Stimulated activated CD4-positive, alpha-beta T cell treated with anti-CD3 and anti-CD28 coated beads, Interleukin-4, amount 100 ng/mL, for 4 hours (primary cell): ENCODE measurements at places on chromosomes 6 and 20.

- no peak for DNase-seq
These were observed 387.6 kb downstream of the CDC5L start for GRCh38 chr6:44775121-44775520.

GRCh38 chr6:155130161-155130853 lies 133.5 kb upstream of the CLDN20 start:
- no peak for DNase-seq

- DNase-seq: no peak
These were observed 21.3 kb downstream of the FNDC1 start for GRCh38 chr6:159190460-159190859.

GRCh38 chr6:146999766-147000165 lies 204.5 kb upstream of the STXBP5 start:
- DNase-seq: no peak

DNA sequence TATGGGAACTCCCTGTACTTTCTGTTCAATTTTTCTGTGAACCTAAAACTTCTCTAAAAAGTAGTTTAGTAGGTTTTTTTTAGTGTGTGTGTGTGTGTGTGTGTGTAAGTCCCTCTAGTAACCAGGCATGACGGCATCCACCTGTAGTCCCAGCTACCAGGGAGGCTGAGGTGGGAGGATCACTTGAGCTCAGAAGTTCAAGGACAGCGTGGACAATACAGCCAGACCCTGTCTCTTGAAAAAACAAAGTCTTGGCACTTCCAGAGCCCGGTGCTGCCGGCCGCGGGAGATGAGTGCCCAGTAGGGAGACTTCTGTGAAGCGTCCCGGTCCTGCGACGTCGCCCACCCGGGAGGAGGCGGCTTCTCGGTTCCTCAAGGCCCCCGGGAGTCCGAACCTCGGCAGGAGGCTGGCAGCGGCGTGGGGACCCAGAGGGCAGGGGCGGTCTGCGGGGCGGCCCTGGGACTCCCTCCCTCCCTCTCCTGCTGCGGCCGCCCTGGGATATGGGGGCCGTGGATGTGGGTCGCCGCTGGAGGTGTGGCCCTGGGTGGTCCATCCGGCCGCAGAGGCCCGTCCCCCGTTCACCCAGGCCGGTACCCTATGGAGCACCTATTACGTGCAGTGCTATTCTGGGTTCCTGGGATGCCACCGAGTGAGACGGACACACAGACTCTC lies 78.0 kb upstream of the SIRPG start:
- no peak for DNase-seq

DNA sequence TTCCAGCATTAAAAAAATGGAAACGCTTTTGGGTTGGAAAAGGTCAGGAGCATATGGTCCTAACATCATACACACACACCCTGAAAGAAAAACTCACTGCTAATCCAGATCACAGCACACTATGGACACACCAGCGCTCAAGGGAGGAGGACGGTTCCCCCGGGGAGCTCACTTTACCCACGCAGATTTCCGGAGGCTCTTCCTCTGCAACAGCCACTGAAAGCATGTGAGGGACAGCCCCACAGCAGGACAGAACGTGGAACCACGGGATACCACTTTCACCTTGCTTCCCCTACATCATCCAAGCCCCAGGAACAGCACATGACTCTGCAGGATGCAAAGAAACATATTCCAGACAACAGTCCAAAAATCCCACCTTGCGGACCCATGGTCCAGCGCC lies 13.2 kb downstream of the SNHG17 start:
- no peak for DNase-seq

GRCh38 chr6:106908386-106908840 lies 66.1 kb downstream of the CD24 start:
- no peak for DNase-seq

DNA sequence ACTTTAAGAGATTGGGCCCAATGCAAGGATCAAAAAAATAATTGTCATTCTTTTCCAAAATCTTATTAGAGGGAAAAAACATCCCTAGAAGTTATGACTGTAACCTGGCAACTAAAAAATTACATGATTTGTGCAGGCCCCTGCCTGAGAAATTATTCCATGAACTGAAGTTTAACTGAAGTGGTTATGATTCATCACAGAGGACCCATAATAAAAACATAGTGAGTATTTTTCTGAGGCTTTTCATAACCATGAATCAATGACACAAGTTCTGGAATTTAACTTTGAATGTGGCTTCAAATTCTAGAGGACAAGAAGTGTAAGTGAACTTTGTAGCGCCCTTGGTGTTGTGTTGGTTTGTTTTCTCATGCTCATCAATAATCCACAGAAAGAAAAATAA lies 31.1 kb upstream of the CARMIL1 start:
- no peak for DNase-seq

DNA sequence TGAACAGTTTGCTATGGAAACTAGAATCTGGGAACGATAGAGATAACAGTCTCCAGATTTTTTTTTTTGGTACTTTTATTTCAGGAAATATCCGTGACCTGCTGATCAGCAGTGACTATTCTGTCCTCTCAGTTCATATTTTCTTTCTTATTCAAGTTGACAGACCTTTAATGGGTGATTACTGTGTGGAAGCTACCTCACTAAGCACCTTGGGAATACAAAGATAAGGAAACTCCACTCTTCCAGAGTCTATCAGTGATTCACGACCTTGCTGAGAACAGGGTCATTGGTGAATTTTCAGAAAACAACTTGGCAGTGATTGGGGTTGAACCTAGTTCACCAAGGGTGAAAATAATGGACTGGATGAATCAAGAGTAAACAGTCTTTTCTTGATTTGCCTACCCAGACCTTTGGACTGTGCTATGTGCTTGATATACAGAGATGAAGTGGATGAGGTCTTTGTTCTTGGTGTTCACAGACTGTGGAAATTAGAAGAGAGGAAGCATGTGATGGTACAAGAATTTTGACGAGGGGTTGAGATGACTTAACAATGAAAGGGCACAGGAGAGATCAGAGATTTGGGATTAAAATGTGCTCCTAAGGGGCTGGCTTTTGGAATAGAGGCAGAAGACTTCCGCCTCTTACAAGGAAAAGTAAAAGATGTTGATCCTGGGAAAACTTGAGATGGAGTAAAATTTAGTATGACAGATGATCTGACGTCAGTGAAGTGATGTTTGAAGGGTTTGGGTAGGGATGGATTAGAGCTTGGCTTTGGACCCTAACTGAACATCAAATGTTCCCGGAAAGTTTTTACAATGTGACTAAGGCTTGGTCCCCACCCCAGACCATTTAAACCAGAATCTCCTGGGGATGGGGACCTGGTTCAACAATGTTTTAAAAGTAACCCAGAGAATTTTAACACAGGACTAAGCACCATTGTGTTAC lies 1.2 kb downstream of the KAT14 start:
- DNase-seq: no peak

- DNase-seq: no peak
These were observed 16.9 kb upstream of the APMAP start for GRCh38 chr20:25009218-25010145.

- no peak for DNase-seq
These were observed 56.9 kb downstream of the LYRM2 start for GRCh38 chr6:89581689-89582088.

- DNase-seq: peak; percentile 28
These were observed 43.3 kb upstream of the MRPS10 start for GRCh38 chr6:42260972-42261371.

GRCh38 chr6:40891686-40892085 lies 147.3 kb downstream of the UNC5CL start:
- no peak for DNase-seq

GRCh38 chr20:62738025-62738881 lies 29.6 kb downstream of the NTSR1 start:
- no peak for DNase-seq

DNA sequence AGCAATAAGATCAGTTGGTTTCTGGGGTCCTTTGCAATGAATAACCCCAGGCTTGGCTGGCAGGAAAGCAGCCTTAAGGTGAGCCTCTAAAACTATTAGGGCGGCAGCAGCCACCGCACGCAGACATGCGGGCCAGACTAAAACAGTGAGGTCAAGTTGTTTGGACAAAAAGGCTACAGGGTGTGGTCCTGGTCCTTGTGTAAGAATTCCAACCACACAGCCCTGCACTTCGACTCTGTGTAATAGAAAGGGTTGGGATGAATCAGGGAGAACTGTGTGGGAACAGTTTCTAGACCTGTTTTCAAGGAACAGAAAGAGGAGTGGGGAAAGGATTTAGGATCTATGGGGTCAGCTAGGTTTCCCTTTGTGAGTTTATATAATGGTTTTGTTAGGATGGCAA lies 237.6 kb downstream of the SMOC2 start:
- no peak for DNase-seq

DNA sequence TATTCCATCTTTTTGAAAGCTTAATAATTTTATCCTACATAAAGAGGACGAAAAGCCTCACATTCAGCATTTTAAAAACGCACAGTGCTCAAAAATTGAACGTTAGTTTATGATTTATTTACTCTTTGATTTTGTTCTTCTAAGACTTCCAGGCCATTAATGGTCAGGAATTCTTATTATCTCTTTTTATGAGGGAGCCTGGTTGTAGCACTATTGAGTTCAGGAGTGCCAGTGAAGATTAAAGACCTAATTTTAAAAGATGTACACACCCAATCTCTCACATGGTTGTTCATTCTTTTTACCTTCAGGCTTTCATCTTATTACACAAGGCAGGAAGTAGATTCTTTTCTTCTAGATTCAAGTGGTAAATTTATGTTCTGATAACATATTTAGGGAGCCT lies 68.6 kb downstream of the HDDC2 start:
- no peak for DNase-seq

DNA sequence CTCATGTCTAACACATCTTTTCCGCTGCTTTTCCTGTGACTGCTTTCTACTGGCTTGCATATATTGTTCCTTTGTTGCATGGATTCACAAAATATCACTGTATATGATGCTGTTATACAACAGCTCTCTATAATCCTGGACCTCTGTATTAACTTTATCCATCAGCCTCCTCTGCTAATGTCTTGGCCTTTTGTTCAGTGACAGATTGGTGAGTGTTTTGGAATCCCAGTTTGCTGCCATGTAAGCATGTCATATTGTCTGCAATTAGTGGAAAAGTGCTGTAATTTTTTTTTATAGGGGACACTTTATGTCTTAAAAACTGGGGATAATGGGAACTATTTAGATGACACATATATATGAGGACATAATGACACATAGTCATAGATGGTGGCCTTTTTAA lies 3.0 kb downstream of the RIMS1 start:
- DNase-seq: no peak

GRCh38 chr6:111872401-111873177 lies 663 bp downstream of the FYN start:
- peak; percentile 76 for DNase-seq

DNA sequence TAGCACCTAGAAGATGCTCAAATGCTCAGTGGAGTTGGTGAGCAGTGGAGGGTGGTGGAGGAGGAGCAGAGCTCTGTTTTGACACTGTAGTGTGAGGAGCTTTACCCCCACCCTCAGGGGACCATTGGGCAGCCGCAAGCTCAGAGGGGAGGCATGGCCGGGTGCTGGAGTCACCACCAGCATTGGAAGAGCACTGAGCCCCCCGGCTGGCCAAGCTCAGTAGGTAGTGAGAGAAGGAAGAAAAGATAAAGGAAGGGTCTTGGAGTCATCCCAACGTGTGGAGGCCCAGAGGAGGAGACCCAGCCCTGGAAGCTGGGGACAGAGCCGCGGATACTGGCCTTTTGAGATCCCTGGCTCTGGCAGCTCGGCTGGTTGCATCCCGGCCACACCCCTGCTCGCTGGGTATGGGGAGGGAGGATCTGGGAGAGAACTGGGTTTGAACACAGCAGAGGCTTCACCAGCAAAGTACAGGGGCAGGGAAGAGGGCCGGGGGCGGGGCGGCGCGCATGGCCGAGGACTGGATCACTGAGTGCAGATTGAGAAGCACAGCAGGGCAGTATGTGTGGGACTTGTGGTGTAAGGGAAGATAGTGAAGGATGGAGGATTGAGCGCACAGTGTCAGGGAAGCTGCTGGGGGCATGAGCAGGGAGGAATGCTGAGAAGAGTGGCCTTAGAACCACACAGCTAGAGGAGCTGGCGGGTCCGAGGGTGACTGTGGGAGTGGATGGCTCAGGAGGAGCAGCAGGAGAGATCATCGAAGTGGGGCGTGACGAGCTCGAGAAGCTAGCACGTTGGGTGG lies 24.4 kb downstream of the SYNDIG1 start:
- no peak for DNase-seq
